ENCODE measurements at places on chromosomes 2 and 18. TPM values are rescaled to one million over a fixed set of nuclear protein-coding genes. Genes with fewer than 3 reads are reported as not detected.

DNA sequence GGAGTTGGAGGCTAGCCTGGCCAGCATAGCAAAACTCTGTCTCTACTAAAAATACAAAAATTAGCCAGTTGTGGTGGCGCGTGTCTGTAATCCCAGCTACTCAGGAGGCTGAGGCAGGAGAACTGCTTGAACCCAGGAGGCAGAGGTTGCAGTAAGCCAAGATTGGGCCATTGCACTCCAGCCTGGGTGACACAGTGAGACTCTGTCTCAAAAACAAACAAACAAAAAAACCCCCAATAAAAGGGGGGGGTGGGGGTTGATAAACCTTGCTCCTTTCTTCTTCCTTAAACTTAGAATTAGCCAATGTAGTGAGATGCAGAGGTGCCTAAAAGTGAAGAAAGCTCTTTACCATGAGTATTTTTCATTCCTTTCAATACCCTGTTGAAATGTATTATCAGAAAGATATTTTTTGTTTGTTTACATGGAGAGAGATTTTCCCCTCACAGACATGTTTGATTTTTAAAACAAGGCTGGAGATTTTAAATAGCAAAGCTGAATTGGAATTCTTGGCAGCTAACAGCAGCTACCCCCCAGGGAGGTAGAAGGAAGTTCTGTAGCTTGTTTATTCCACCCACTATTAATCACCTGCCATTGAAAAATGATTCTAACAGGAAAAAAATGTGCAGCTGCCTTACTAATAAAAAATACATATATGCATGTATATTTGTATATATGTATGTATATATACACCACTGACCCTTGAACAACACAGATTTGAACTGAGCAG lies 48.6 kb downstream of the GYPC start:
- DNase-seq = no peak

GRCh38 chr2:178043266-178043665 lies 29.3 kb downstream of the PDE11A start:
- DNase-seq = no peak

DNA sequence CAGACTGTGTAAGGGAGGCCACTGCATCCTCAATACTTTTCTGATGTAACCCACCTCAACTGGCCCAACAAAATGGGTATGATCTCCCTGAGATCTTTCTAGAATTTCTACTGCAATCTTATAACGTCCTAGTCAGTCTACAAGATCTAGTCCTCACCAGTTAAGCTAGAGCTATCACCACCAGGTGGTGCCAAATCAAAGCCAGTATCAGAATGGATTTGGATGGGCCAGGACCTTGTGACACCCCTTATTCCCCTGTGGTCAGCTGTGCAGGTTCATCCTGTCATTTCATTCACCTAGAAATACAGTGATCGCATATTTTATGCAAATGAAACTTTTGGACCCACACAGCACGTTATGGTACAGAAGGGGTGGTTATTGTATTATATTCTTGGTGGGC lies 90.3 kb downstream of the OLA1 start:
- DNase-seq = no peak

GRCh38 chr2:191544461-191545062 lies 133.4 kb upstream of the NABP1 start:
- no peak for DNase-seq

- DNase-seq = no peak
Measured at GRCh38 chr2:156004459-156004858, 328.1 kb downstream of the NR4A2 start.

DUSP19 gene
- 1.1 TPM for polyA plus RNA-seq

OSBPL6 gene
- 0.30 TPM for polyA plus RNA-seq

FLACC1 gene
- 0.54 TPM for polyA plus RNA-seq

GMCL1 gene
- 7.6 TPM for polyA plus RNA-seq

POTEF gene
- polyA plus RNA-seq = 0.04 TPM

UGT1A10 gene
- polyA plus RNA-seq = not detected

CRYBA2 gene
- polyA plus RNA-seq = 314 TPM
